ENCODE measurements at places on chromosomes 6 and 20. TPM values are rescaled to one million over a fixed set of nuclear protein-coding genes. Genes with fewer than 3 reads are reported as not detected.

Gene SMIM26
- total RNA-seq = 94.3 TPM

- peaks cover 19% of the 10 kb centered on the region for H3K4me1 ChIP-seq
- no peaks in the 10 kb centered on the region for H3K27me3 ChIP-seq
- no peak overlapping the region for H3K4me3 ChIP-seq
- no peak for DNase-seq
- H3K36me3 ChIP-seq = no peaks in the 10 kb centered on the region
These were observed 19.7 kb downstream of the GMDS start for GRCh38 chr6:2225422-2226392.

DNA sequence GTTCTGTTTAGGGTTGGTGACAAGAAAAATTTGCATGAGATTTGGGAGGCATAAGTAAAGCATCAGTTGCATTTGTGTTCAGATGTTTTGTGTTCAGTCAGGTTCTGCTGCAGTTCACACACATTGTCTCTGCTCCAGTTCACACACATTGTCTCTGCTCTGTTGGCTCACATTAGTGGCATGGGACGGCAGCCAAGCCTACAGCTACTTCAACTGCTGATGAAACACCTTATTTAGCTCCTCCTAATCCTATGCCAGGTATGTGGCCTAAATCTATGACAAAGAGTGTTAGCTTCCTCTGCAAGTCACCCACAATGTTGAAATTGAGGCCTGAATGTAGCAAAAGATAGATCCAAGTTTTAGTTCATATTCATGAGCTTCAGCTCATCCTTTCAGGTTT, 278.1 kb upstream of the SYNCRIP start:
- no peaks in the 10 kb centered on the region for H3K27me3 ChIP-seq
- H3K4me1 ChIP-seq = no peaks in the 10 kb centered on the region
- no peaks in the 10 kb centered on the region for H3K36me3 ChIP-seq
- H3K4me3 ChIP-seq = no peak overlapping the region
- no peak for DNase-seq

- H3K36me3 ChIP-seq = no peaks in the 10 kb centered on the region
- DNase-seq = no peak
These were observed 62.0 kb upstream of the SMLR1 start for GRCh38 chr6:130765181-130765727.

- no peak for DNase-seq
- H3K4me3 ChIP-seq = no peak overlapping the region
- no peaks in the 10 kb centered on the region for H3K27me3 ChIP-seq
- no peak overlapping the region for H3K27ac ChIP-seq
- peaks cover 35% of the 10 kb centered on the region for H3K4me1 ChIP-seq
These were observed 11.3 kb downstream of the MBOAT1 start for GRCh38 chr6:20200761-20201630.

- peak; percentile 43 for DNase-seq
- H3K27ac ChIP-seq = no peak overlapping the region
- no peaks in the 10 kb centered on the region for H3K4me1 ChIP-seq
These were observed 61.7 kb upstream of the NUP153 start for GRCh38 chr6:17768388-17768787.

- H3K27ac ChIP-seq = peak overlapping the region; percentile 89
- peak; percentile 74 for DNase-seq
- H3K4me1 ChIP-seq = peaks cover 3% of the 10 kb centered on the region
- H3K27me3 ChIP-seq = no peaks in the 10 kb centered on the region
These were observed 534 bp upstream of the AKIRIN2 start for GRCh38 chr6:87702589-87702945.

DNA sequence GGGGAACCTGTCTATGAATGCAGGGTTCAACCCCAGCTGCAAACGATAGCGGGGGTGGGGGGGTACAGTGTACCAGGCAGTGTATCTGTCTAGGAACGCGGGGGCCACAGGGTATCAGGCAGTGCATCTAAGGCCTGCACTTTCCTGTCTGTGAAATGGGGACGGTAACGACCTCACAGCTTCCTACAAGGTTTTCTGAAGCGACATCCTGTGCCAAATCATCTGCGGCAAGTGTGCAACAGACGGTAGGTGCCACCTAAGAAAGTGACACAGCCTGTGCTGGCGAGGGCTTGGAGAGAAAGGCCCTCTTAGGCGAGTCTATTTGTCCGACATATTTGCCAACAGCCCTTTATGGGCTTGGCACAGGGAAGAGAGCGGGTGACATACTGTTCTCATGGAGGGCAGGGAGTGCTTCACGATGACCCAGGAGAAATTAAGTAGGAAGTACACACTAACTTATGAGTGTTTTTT, 3.8 kb downstream of the DIDO1 start:
- peaks cover 2% of the 10 kb centered on the region for H3K36me3 ChIP-seq
- peaks cover 78% of the 10 kb centered on the region for H3K4me1 ChIP-seq
- peak overlapping the region; percentile 57 for H3K27ac ChIP-seq
- DNase-seq = no peak
- H3K4me3 ChIP-seq = peak overlapping the region; percentile 95
- no peaks in the 10 kb centered on the region for H3K27me3 ChIP-seq

DNA sequence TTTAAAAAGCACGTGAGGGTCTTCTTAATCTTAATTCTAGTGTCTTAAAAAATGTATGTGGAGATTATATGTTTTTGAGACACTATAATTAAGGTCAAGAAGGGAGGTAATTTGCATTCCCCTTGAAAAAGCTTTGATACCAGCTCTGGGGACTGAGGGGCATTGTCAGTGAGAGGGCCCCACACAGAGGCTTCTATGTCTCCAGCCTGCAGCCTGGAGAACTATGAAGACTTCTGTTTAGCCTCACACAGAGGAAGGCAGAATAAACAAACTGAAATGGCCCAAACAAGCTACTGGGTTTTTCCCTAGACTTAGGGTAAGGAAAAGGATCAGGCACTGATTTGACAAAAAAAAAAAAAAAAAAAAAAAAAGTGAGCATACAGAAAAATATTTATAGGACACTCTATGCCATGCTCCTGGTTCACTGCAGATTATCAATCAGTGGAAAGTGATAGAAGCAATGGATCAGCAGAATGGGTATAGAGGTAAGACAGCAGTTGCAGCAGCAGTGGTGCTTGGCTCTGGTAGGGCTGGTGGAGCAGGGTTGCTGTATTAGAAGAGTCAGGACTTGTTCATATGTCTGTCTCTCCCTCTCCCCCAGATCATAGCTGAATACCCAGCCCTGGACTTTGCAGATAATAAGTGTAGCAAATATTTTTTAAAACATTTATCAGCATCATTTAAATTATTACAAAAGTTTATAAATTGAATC, 85.4 kb downstream of the KLHL32 start:
- H3K4me3 ChIP-seq = no peak overlapping the region
- DNase-seq = no peak
- no peaks in the 10 kb centered on the region for H3K4me1 ChIP-seq
- no peak overlapping the region for H3K27ac ChIP-seq
- H3K36me3 ChIP-seq = no peaks in the 10 kb centered on the region

Measured in GM23338 (cell line).